Activated CD4-positive, alpha-beta T cell treated with anti-CD3 and anti-CD28 coated beads for 36 hours (primary cell): ENCODE measurements at places on chromosomes 3 and 15. TPM values are rescaled to one million over a fixed set of nuclear protein-coding genes. Genes with fewer than 3 reads are reported as not detected.
A peak's percentile ranks its signal among the peaks of the same experiment; 100 is the strongest.

GUCA1C gene
- not detected for total RNA-seq

ATP13A5 gene
- total RNA-seq, result not detected

GOLGA6B gene
- total RNA-seq, result not detected

EPHA6 gene
- total RNA-seq, result not detected

USP50 gene
- not detected for total RNA-seq

THRB gene
- not detected for total RNA-seq

SLC6A11 gene
- total RNA-seq, result not detected

NMB gene
- total RNA-seq, result 4.0 TPM

IGSF11 gene
- 0.23 TPM for total RNA-seq

IL17RE gene
- 2.3 TPM for total RNA-seq

DNA sequence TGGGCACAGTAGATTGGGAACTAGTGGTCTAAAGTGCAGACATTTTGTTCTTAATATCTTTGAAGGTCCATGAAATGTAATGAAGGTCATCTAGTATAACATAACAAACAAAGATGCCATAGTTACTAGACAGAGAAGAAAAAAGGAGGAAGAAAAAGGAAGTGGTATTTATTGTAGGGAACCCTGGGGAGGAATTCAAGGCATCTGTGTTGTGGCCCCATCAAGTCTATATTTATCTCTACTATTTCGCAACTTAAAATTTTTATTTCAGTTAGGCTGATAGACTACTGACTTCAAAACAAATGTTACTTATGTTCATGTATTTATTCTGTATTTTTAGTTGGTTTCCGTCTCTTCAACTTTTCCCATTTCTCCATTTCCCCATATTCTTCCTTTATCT, 48.9 kb upstream of the ZDHHC23 start:
- DNase-seq, result no peak

DNA sequence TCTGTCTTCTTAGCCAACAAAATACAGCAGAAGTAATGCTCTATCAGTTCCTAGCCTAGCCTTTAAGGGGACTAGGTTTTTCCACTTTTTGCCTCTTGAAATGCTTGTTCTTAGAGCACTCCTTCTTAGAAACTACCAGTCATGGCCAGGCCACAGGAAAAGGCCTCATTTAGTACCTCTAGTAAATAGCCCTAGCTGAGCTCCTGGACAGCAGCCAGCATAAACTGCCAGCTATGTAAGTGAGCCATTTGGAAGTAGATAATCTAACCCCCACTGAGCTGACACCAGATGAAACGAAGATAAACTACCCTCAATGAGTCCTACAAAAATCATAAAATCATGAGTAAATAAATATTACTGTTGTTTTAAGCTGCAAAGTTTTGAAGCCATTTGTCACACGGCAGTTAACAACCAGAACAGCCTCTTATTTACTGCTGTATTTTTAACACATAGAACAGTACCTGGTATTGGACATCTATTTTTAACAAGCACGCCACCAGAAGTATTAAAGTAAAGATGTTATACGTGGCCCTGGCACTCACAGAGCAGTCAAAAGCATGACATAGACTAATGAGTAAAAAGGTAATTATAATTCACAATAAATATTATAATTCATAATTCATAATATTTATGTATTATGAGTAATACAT, 12.0 kb downstream of the TBC1D5 start:
- no peak for DNase-seq

- DNase-seq, result no peak
These were observed 2.3 kb downstream of the PHLDB2 start for GRCh38 chr3:111861391-111861790.

- no peak for DNase-seq
These were observed 203.6 kb downstream of the WNT5A start for GRCh38 chr3:55283441-55283925.

GRCh38 chr3:131038326-131038725, 11.6 kb downstream of the NEK11 start:
- DNase-seq, result no peak

GRCh38 chr3:7800006-7800780, 701.4 kb upstream of the LMCD1 start:
- no peak for DNase-seq

DNA sequence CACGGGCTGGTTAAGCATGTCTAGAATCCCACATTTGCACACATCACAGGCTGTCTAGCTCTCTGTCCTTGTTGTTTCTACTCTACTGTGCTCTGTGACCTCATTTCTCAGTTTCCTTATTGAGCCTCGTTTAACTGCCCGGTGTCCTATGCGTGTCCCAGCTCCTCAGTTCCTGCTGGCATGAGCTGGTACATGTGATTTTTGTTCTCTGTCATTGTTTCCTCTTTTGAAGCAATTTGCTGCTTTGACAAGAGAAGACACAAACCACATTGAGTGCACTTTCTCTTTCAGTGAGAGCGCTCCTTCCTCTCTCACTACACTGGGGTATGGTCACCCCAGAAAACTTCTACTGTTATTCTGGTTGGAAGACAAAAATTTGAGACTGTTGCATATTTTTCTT, 563.5 kb downstream of the PDCD6IP start:
- DNase-seq, result peak; percentile 18

- no peak for DNase-seq
These were observed 82.2 kb downstream of the SSR3 start for GRCh38 chr3:156472684-156473083.

DNA sequence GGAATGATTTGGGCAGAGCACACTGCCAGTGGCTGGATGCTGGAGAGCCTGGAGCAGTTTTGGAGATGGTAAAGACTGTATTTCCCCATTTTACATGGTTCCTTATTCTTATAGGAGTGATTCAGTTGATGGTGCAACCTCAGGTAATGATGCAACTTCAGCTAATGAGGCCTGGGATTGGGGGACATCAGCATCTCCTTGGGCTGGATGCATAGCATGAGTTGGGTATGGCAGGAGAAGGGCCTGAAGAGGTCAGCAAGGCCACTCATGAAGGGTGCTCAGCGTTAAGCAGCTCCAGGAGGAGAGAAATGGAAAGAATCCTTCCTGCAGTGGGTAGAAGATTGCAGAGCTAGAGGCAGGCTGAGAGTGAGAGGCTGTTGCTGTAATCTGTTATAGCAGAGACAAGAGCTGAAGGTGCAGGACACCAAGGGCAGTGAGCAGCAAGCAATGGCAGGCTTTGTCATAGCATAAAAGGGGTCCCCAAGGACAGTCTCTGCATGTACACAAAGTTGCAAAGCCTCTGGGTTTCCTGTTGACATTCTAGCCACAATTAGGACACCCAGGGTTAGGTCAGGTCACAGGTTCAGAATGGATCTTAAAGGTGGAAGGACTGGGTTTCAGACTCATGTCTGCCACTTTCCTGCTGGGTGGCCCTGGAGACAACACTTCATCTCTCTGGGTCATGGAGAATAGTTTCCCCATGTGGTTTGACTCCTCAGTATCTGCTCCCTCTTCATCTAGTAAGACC, 29.5 kb upstream of the SNRK start:
- DNase-seq, result no peak

DNA sequence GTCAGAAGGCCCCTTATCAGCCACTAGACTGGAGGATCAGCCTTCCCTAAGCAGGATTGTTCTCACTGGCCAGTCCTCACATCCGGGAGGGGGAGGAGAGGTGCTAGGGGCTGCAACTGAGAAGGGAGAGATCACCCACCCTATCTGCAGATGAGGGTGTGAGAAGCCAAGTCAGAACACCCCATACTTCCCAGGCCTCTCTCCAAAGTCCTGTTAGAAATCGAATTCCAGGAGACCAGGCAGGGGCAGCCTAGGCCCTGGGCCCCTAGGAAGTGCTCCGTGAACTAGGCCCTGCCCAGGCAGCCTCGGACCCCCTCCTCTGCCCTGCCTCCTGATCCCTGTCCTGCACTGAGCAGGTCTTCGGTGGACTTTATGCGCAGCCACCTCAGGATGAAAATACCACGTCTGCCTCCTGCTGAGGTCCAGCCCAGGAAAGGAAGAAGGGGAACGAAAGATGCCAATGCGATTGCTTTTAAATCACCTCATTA, 933 bp downstream of the DZIP1L start:
- no peak for DNase-seq

- no peak for DNase-seq
These were observed 25.5 kb upstream of the RASGRF1 start for GRCh38 chr15:79115986-79116665.

GRCh38 chr15:56468401-56468800, 3.5 kb upstream of the MNS1 start:
- DNase-seq, result no peak

GRCh38 chr15:81282911-81283310, 41.0 kb downstream of the STARD5 start:
- DNase-seq, result no peak

GRCh38 chr3:150144191-150144708, 173.6 kb upstream of the PFN2 start:
- DNase-seq, result no peak

DNA sequence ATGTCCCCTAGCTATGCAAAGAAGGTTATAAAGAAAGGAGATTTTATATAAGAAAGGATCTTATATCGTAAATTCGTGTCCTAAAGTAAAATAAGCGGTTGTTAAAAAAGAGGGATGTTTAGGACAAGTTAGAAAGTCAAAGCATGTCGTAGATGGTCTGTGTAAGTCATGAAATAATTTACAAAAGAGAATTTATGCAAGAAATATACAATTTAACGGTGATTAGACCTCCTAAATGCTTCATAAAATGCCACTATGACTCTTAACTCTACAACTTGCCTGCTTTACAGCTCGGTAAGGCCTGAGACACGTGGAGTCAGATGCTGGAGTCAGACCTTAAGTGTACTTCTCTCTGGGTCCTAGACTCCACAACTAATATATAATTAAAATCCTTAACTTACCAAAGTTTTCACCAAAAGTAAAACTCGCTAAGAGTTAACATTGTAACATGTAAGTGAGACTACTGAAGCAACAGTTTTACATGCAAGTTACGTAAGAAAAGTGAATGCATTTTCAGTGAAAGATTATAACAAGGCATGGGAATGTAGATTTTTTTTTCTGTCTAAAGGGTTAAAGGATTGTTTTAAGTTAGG, 13.3 kb upstream of the SRPRB start:
- DNase-seq, result no peak

GRCh38 chr3:176935194-176935888, 261.9 kb downstream of the TBL1XR1 start:
- DNase-seq, result no peak

DNA sequence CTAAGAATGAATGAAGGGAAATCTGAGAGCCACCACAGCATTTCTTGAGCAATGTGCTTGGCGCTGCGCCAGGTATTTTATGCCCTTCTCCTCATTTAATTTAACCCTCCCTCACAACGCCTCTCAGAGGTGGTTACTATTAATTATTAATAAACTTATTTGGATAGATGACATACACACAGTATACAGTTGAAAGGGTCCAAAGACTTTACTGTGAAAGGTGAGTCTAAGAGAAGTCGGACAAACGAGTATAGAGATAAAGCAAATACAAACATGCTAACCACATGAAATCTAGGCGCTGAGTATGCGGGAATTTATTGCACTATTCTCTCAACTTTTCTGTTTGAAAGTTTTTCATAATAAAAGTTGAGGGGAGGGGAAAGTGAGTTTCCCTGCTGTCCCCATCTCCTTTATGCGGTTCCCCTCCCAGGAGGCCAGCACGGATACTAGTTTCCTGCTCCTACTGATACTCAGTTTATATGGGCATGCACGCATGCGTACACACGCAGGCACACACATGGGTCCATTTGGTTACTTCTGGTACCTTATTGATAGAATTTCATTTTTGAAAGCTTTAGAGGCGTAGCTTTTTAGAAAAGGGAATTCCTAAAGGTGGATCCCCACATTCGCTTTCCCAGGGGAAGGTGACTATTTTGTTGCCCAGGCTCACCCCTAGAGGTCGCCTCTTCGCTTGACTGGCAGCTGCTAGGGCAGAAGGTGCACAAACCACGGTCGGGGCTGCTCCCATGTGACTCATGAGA, 28.5 kb upstream of the KCTD6 start:
- DNase-seq, result peak; percentile 91

GRCh38 chr3:152127058-152127457, 141.7 kb upstream of the MBNL1 start:
- peak; percentile 33 for DNase-seq

GRCh38 chr3:190180268-190180667, 59.6 kb upstream of the P3H2 start:
- DNase-seq, result no peak

- no peak for DNase-seq
These were observed 12.2 kb downstream of the TUBGCP4 start for GRCh38 chr15:43383070-43383469.

- no peak for DNase-seq
These were observed 13.3 kb upstream of the SOX2 start for GRCh38 chr3:181698263-181698954.

- no peak for DNase-seq
These were observed 5.7 kb upstream of the SEMA6D start for GRCh38 chr15:47711655-47712054.

- DNase-seq, result no peak
These were observed 24.4 kb downstream of the SLC2A2 start for GRCh38 chr3:171001957-171002694.
